Stimulated activated CD4-positive, alpha-beta T cell treated with anti-CD3 and anti-CD28 coated beads, Interleukin-1b, Interleukin-23, amount 100 ng/mL, for 4 hours (primary cell): ENCODE measurements at places on chromosomes 4 and X.

GRCh38 chr4:111399623-111400022, 745.6 kb upstream of the FAM241A start:
- no peak for DNase-seq

DNA sequence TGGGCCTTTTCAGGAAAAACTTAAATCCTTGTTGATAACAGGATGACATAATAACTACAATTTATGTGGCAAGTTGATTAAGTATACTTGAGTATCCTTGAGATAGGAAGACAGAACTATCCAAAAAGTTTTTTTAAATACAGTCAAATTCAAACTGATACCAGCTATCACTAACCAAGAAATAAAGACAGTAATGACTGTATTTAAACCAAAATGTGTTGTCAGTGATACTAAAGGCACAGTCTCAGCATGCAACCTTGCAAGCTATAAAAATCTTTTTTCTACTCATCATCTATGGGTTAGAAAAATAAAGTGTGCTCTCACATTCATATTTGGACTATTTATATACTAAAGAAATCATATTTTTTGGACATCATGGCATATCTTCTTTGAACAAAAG, 64.7 kb downstream of the PAPSS1 start:
- no peak for DNase-seq

DNA sequence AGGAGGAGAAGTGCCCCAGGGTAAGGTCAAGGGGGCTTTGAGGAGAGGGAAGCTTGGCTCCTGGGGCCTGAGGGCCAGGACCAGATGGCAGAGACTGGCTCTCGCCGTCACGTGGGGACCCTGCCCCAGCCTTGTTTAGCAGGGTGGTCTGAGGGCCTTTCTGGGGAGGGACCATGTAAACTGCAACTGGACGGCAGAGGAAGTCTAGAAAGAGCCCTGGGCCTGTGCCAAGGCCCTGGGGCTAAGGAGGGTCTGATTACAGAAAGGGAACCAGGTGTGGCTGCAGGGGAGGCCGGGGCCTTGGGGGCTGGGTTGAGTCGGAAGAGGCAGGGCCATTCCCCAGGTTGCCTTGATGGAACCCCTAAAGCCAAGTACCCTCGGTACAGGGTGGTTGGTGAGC, 1.8 kb upstream of the HGFAC start:
- no peak for DNase-seq

GRCh38 chrX:152614791-152615190, 22.9 kb upstream of the GABRQ start:
- no peak for DNase-seq

GRCh38 chr4:21947791-21948346, 703 bp downstream of the KCNIP4 start:
- no peak for DNase-seq

- no peak for DNase-seq
Measured at GRCh38 chrX:120147537-120147936, 10.9 kb upstream of the RHOXF2 start.

DNA sequence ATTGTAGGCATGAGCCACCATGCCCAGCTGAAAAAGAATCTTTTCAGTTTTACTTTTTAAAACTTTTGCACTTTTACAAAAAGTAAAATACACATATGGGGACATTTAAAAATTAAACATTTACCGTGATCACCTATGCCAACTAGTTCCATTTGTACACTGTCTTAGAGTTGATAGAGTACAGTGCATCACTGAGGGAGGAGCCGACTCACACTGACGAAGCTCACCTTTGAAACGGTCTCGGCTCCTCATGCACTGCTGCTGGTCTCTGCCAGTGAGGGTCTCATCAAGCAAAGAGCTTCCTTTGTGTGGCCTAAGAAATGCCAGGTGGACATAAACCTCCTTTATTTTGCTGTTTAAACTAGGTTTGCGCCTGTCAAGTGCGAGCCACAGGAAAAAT, 50.0 kb downstream of the GRK4 start:
- no peak for DNase-seq

- DNase-seq: no peak
Measured at GRCh38 chr4:13985837-13986236, 358.3 kb upstream of the BOD1L1 start.

GRCh38 chrX:150569155-150569477, 695 bp downstream of the MTM1 start:
- no peak for DNase-seq

DNA sequence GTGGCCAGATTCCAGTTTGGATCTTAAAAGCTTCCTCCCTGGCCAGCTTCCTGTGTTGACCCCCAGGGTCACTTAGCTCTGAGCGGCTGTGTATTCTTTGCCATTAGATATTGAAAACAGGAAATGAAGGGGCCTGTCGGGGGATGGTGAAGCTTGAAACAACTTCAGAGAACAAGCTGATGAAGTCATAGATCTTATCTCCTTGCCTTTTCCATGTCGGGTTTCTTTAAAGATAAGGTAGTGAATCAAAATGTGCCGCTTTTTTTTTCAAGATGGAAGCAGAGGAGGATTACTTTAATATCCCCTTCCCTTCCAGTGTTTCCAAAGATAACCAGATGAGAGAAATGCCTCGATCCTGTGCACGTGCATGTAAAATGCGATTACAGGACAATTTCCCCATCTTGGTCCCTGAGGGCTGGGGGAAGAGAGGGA, 508.5 kb downstream of the MID1IP1 start:
- DNase-seq: no peak

- DNase-seq: no peak
Measured at GRCh38 chr4:36206603-36207311, 37.6 kb downstream of the ARAP2 start.

- DNase-seq: peak; percentile 65
Measured at GRCh38 chr4:10096201-10096977, 20.2 kb downstream of the WDR1 start.

DNA sequence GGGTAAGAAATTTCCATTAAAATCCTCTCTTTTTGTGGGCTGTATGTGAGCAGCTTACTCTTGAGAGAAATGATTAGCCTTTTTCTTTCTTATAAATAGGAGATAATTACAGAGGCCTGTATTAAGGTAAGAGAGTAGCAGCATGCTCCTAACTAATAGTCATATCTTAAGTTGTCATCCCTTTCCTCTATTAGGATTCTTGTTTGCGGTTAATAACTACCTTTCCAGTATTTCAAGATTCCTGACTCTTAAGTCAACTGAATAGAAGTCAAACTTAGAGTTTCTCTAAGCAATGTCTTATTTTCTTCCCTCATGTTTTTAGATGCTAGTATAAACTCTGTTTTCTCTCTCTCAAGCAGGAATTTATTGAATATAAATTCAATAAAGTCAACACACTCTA, 139.9 kb upstream of the GPRIN3 start:
- no peak for DNase-seq

DNA sequence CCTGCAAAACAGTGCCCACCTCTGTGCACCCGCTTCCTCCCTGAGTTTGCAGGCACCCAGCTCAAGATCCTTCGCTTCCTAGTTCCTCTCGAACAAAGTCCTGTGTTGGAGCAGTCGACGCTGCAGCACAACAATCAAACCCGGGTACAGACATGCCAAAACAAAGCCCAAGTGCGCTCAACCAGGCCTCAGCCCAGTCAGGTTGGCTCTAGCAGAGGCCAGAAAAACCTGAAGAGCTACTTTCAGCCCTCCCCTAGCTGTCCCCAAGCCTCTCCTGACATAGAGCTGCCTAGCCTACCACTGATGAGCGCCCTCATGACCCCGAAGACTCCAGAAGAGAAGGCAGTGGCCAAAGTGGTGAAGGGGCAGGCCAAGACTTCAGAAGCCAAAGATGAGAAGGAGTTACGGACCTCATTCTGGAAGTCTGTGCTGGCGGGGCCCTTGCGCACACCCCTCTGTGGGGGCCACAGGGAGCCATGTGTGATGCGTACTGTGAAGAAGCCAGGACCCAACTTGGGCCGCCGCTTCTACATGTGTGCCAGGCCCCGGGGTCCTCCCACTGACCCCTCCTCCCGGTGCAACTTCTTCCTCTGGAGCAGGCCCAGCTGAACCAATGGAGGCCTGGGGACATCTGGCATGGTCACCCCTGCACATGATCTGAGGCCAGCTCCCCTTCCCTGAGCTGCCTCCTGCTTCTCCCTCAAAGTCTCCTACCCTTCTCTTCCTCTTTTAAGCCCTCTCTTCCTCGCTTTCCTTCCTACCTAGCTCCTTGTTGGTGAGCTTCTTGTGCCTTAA, 6.9 kb downstream of the APEX2 start:
- DNase-seq: no peak

DNA sequence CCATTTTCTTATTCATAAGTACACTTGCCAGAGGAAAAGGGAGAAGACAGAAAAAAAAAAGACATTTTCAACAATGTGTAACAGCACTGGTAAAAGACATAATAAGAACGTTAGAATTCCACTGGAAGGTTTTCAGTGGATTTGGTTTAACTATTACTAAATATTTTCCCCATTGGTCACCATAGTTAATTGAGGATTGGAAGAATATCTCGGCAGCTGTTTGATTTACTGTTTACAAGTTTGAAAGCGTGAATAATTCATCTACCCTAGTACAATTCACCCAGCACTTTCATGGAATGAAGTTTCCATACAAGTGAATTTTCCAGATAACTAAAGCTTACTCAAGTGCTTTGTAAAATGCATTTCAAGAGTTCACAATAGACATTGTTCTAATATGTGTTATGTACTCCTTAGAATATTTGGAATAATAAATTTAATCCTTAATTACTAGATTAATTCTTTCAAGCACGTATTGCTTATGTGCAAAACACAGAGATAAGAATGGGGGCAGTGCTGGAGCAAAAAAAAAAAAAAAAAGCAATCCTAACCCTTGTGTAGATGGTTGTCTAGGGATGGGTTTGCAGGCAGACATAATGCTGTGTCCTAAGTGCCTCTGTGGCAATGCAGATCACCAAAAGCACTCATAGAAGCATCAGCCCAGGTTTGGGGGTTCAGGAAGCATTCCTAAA, 57.1 kb downstream of the ENPEP start:
- no peak for DNase-seq

GRCh38 chr4:176187624-176188023, 7.8 kb downstream of the SPATA4 start:
- DNase-seq: no peak

DNA sequence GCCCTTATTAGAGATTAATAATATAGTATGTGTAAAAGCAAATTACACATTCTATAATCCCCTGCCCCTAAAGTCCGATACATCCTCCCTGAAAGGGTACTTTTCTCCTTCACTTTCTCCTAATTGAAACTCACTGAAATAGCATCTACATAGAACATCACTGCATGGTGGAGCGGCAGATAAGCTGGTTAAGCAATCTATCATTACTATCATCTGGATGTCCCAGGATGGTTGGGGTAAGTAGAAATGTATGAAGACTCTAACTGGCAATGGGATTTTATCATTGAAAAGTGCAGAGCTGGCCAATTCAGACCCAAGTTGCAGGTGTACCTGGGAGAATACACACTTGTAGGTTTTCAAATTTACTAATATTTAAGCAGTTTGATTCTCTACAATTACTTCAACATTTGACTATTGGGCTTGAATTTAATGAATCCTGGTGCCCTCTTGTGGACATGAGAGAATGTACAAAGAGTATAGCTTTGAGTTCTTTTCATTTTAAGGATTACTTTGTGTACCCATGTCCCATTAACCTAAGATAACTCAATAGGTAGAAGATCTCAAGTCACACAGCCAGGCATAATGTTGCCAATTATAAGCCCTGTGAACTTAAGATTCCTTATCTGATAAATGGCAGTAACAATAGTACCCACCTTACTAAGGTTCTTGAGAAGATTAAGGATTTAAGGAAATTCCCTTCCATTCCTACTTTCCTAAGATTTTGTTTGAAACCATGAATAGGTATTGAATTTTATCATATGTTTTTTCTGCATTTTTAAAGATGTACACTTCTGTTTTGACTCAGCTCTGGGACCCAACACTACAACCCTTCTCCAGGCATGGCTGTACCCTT, 69.8 kb downstream of the SHROOM3 start:
- DNase-seq: no peak

DNA sequence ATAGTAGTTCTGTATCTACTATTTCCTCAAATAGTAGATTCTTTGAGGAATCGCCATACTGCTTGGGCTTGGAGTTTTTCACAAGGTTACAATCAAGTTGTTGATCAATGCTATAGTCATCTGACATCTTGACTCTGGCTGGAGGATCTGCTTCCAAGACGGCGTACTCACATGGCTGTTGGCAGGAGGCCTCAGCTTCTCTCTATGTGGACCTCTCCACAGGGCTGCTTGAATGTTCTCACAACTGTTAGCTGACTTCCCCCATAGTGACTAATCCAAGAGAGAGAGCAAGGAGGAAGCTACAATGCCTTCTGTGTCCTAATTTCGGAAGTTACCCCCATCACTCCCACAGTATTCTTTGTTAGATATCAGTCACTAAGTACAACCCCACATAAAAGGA, 10.3 kb downstream of the EGFL6 start:
- no peak for DNase-seq

- no peak for DNase-seq
Measured at GRCh38 chr4:178808106-178808505, 1365.9 kb upstream of the AGA start.

DNA sequence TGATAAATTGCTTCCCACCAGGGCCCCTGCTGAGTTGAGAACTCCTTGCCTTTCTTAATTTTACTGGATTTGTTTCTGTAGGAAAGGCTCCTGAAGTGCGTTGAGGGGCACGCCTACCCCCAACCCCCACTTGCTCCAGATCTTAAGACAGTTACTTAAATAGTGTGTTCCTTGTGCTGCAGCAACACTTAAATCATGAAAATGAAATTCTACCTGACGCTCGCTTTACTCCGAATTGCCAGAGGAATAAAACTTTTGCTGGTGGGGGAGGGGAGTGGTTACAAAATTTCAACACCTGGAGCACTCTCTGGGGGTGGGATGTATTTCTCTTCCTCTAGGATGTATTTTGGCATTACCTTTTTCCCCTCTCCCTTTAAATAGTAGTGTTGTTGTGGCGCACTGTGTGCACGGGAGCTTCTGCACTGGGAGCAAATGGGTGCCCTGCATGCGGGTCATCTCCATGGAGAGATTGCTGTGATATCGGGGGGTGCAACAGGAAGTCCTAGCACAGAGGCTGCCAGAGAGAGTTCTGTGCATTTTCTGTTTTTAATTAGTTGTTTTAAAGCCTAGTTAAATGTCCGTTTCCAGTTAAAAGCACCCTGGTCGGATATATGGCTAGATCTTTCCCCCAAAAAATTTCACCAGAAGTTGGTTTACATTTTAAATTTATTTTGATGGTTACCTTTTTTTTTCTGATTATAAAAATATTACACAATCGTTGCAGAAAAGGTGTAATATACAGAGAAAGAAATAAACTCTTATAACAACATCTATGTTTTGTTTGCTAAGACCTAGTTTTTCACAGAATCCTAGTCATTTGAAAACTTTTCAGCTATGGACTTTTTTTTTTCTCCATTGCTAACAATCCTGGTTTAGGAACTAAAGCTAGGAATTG, 207.7 kb downstream of the SOWAHB start:
- DNase-seq: no peak

- DNase-seq: no peak
Measured at GRCh38 chr4:12778191-12778590, 705.9 kb downstream of the RAB28 start.

- DNase-seq: no peak
Measured at GRCh38 chr4:94284889-94285288, 57.7 kb downstream of the HPGDS start.

GRCh38 chrX:127726227-127726626, 326.0 kb downstream of the ACTRT1 start:
- DNase-seq: no peak
